Prostate gland (tissue), 2 donors: ENCODE measurements at places on chromosomes 6 and 20. TPM values are rescaled to one million over a fixed set of nuclear protein-coding genes. Genes with fewer than 3 reads are reported as not detected.

DNA sequence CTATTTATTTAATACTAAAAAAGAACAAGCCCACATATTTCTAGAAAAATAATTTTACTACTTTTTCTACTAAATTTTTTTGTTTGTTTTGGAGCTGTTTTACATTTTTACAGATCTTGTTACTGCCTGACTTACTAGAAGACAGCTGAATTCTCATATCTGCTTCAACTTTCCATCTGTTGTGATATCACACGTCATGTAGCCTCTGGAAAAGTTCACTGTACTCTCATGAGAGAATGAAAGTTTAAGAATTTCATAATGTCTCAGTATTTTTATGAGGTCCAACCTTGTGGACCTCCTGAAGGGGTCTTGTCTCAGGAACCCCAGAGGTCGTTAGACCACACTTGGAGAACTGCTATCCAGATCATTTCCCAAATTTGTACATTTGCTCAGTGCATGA, 81.7 kb upstream of the MTHFD1L start:
- no peak for DNase-seq
- no peaks in the 10 kb centered on the region for H3K36me3 ChIP-seq

- H3K36me3 ChIP-seq = no peaks in the 10 kb centered on the region
- DNase-seq = no peak
- H3K27ac ChIP-seq = no peak overlapping the region
- H3K27me3 ChIP-seq = no peaks in the 10 kb centered on the region
These were observed 9.3 kb downstream of the GFRA4 start for GRCh38 chr20:3653921-3654320.

ARFGEF2 gene
- 36.3 TPM for total RNA-seq

DNA sequence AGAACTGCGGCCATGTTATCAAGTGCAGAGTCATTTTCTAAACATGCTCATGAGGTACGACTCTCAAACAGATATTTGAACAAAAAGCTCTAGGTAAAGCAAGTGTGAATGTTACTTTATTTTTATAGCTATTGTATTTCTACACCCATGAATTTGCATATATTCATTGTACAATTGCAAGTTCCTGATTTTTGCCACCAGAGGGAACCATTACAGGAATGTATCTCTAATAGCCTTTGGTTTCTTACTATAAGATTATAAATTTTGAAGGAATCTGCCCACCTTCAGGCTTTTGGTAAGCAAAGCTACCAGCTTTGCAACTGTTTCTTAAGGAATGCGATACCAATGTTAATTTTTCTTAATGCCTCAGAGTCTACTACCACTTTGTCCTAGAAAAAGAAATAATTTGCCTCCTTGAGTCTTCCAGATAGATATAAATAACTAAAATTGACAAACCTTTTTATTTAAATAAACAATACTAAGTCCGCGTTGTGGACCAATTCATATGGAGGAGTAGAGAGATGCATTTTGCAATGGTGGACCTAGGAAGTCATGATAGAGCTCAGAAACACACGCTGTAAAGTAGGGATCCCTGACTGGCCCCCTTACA, 125.4 kb upstream of the SAMD5 start:
- H3K36me3 ChIP-seq = no peaks in the 10 kb centered on the region
- DNase-seq = no peak
- H3K4me3 ChIP-seq = no peak overlapping the region
- H3K4me1 ChIP-seq = no peaks in the 10 kb centered on the region

DNA sequence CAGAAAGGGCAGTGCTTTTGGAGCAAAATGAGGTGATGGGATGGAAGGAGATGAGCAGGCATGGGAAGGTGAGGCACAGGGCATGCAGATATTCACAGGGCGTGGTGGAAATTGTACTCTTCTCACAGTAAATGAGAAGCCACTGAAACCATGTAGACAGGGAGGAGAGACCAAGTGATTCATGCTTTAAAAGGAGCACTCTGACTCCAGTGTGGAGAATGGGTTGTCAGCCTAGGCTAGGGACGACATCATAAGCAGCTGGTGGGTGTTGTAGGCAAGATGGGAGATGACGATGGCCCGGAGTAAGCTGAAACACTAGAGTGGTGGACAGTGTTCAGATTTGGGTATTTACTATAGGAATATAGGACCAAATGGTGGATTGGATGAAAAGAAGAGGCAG, 18.4 kb downstream of the PDE7B start:
- no peak overlapping the region for H3K27ac ChIP-seq
- no peaks in the 10 kb centered on the region for H3K27me3 ChIP-seq
- no peak overlapping the region for H3K4me3 ChIP-seq
- no peaks in the 10 kb centered on the region for H3K36me3 ChIP-seq
- DNase-seq = no peak

HECA gene
- 45.9 TPM for total RNA-seq

- no peak overlapping the region for H3K27ac ChIP-seq
- H3K4me1 ChIP-seq = no peaks in the 10 kb centered on the region
- no peaks in the 10 kb centered on the region for H3K27me3 ChIP-seq
- no peaks in the 10 kb centered on the region for H3K36me3 ChIP-seq
These were observed 59.6 kb upstream of the TAGAP start for GRCh38 chr6:159104163-159104925.

DNA sequence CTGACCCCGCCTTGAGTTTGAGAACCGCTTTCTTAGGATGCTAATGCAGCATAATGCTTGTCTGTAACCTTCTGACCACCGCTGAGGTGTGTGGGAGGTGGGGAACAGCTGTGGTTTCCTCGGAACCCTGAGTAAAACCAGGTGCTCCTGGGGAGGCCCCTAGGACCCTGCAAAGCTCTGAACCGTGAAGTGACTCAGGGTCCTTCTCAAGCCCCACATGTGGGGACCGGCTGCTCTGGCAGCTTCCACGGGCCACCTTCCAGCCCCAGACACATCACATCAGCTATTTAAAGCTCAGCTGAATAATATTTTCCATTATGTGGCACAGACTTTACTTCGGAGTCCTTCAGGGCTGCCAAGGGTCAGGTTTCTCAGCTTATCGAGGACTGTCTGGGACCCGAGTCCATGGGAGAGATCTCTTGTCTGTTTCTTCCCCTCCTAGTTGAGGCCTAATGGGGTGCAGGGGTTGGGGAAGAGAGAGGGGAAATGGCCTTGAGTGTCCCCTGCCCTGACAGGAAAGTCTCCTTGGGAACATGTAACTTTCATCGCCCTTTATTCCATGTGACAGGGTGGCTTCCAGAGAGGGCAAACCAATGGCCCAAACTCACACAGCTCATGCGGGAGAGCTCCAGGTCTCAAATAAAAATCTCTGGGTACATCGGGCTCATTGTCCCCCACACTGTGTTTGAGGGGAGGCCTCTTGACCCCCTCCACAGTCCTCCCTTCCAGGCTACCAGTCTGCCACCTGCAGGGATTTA, 186.1 kb upstream of the SLC24A3 start:
- no peak for DNase-seq
- H3K36me3 ChIP-seq = no peaks in the 10 kb centered on the region
- no peaks in the 10 kb centered on the region for H3K27me3 ChIP-seq
- H3K4me1 ChIP-seq = no peaks in the 10 kb centered on the region

DNA sequence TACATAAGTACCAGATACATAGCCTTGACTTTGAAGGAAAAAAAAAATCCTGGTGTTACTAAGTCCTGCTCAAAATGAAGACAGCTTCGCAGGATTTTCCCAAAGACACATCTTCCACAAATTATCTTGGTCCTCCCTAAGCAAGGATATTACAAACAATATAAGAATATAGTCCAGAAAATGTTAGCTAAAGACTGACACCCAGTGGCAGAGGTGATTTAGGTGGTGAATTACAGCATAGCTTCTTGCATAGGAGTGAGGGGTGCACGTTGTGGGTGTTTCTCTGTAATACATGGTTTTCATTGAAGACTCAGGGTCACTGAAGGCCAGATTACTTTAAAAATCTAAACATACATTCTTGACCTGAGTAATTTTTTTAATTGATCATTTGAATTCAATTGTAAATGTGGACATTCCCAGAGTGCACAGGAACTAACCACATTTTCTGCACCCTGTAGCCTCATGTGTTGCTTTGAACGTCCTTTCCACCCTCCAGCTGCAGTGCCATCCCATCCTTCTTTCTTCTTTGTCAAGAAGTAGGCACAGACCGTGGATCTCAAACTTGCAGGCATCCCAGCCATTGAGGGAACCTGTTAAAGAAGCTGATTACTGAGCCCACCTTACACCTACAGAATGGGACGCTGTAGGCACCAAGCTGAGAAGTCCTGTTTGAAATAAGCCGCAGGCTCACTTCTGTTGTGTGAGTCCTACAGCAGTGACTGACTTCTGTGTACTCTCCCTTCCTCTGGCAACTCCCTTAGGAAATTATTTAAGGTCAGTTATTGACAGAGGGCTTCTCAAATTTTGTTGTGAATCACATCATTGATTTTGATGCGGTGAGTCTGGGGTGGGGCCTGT, 102.6 kb downstream of the PERP start:
- no peaks in the 10 kb centered on the region for H3K27me3 ChIP-seq
- H3K27ac ChIP-seq = no peak overlapping the region
- no peak for DNase-seq
- H3K4me1 ChIP-seq = no peaks in the 10 kb centered on the region

DNA sequence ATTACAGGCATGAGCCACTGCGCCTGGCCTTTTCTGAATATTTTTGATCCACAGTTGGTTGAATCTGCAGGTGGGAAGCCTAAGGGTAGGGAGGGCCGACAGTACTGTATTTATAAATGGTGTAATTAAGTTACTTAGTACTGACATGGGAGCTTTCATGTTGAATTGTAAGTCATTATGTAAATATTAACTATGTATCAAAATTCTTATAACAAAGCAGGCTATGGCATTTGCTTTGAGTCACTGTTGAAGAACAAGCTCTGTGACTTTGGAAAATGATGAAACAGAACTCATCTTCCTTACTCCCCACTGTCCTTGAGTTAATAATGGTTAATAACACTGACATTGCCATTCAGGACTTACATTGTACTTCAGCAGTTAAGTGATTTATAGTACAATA, 63.0 kb upstream of the TXNDC5 start:
- no peaks in the 10 kb centered on the region for H3K36me3 ChIP-seq
- no peak for DNase-seq
- H3K27ac ChIP-seq = peak overlapping the region; percentile 42
- peaks cover 12% of the 10 kb centered on the region for H3K4me1 ChIP-seq
- H3K4me3 ChIP-seq = no peak overlapping the region
- no peaks in the 10 kb centered on the region for H3K27me3 ChIP-seq

RIPPLY2 gene
- total RNA-seq = 0.23 TPM

DNA sequence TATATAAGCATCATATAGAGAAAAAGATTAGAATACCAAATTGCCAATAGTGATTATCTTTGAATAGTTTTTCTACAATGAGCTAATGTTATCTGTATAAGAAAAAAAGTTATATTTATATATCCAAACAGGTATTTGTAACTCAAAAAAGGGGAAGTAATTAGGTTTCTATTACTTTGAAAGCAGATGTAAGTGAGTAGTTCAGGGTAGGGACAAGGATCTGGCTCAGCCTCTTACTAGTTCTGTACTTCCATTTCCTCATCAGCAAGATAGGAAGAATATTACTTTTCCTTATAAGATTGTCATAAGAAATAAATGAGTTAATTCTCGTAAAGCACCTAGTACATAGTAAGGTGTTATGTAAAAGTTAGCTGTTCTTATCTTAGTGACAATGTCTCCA, 32.2 kb downstream of the AHI1 start:
- DNase-seq = no peak
- no peak overlapping the region for H3K27ac ChIP-seq
- H3K4me3 ChIP-seq = no peak overlapping the region
- no peaks in the 10 kb centered on the region for H3K4me1 ChIP-seq
- H3K36me3 ChIP-seq = peaks cover 5% of the 10 kb centered on the region

HS3ST5 gene
- total RNA-seq = 0.34 TPM

GRCh38 chr20:51562332-51563173, 20.0 kb upstream of the NFATC2 start:
- H3K4me1 ChIP-seq = peaks cover 4% of the 10 kb centered on the region
- no peaks in the 10 kb centered on the region for H3K27me3 ChIP-seq
- H3K27ac ChIP-seq = peak overlapping the region; percentile 75
- H3K4me3 ChIP-seq = peak overlapping the region; percentile 38
- no peaks in the 10 kb centered on the region for H3K36me3 ChIP-seq

- no peak overlapping the region for H3K4me3 ChIP-seq
- DNase-seq = no peak
- H3K4me1 ChIP-seq = no peaks in the 10 kb centered on the region
- no peaks in the 10 kb centered on the region for H3K27me3 ChIP-seq
- no peak overlapping the region for H3K27ac ChIP-seq
- H3K36me3 ChIP-seq = no peaks in the 10 kb centered on the region
These were observed 194.0 kb downstream of the GMPR start for GRCh38 chr6:16432075-16433032.

DNA sequence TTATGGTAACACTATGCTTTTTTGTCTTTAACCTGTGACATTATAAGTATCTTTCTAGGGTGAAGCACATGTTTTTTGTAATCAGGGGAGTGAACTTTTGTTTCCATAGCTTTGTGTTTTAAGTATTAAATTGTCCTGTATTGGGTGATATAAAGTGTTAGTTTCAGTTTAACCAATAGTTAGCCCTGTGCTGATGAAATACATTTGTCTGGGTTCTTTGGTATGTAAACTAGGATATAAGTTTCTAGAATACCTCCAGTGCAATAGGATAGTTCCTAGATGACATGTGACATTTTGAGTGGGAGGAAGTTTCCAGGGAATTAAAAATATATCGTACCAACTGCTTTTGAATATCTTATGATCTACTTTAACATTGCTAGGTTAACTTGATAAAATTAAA, 611.0 kb upstream of the MARCKS start:
- no peaks in the 10 kb centered on the region for H3K27me3 ChIP-seq
- no peak overlapping the region for H3K4me3 ChIP-seq
- DNase-seq = no peak
- H3K27ac ChIP-seq = no peak overlapping the region
- H3K36me3 ChIP-seq = no peaks in the 10 kb centered on the region
- H3K4me1 ChIP-seq = no peaks in the 10 kb centered on the region

- no peak overlapping the region for H3K27ac ChIP-seq
- H3K36me3 ChIP-seq = no peaks in the 10 kb centered on the region
- DNase-seq = no peak
- peaks cover 63% of the 10 kb centered on the region for H3K27me3 ChIP-seq
- no peak overlapping the region for H3K4me3 ChIP-seq
- H3K4me1 ChIP-seq = no peaks in the 10 kb centered on the region
These were observed 5.5 kb downstream of the POU3F2 start for GRCh38 chr6:98839781-98840361.

DNA sequence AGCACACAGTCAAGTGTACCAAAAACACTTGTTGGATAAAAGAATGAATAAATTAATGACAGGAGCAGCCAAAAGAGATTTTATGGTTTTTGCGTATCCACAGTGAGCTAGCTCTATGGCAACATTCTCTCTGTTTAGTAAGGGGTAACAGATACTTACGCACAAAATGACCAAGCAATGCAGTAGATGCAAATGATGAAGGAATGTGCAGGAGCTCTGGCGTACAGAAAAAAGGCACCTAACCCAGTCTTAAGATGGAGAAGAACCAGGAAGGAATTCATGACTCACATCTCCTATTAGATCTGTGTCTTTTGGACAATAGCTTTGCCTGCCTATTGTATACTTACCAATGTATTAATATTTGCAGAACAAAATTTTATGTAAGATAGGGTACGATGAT, 191.9 kb upstream of the PREP start:
- H3K36me3 ChIP-seq = no peaks in the 10 kb centered on the region
- H3K27ac ChIP-seq = no peak overlapping the region
- no peak overlapping the region for H3K4me3 ChIP-seq
- no peak for DNase-seq
